ENCODE measurements at places on chromosomes 7 and 10.

GRCh38 chr10:80571352-80571751 lies 33.6 kb downstream of the SH2D4B start:
- DNase-seq: no peak

DNA sequence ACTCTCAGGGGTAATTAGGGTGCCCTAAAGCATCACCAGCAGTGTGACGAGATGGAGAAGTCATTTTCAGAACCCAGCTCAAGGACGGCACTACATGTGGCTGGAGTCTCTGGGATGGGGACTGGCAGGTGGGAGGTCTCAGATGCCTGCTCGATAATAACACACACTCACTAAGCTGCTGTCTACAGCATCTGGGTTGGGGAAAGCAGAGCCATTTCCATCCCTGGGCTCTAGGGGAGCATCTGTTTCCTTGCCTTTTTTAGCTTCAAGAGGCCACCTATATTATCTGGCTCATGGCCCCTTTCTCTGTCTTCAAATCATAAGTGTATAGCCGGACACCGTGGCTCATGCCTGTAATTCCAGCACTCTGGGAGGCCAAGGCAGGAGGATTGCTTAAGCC lies 79.6 kb downstream of the SH3PXD2A start:
- DNase-seq: no peak

- no peak for DNase-seq
These were observed 88.0 kb downstream of the PLXDC2 start for GRCh38 chr10:19904202-19904661.

DNA sequence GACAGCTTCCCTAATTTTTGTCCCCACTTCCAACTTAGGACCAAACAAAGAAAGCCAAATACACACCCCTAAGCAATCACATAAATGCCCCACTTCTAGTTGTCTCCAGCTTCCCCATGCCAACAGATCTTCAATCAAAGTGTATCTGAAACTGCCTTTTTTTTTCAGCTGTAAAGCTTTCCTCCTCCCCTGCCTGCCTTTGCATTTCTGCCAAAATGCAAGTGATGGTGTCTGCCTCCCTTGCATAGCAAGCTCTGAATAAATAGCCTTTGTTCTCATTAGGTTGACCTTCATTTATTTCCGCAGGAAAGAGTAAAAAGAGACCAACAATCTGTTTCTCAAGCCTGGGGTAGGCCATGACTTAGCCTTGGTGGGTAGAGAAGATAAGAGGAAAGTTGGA lies 459.4 kb downstream of the GPAM start:
- DNase-seq: no peak

GRCh38 chr10:97851341-97852001 lies 1.8 kb downstream of the GOLGA7B start:
- no peak for DNase-seq

- no peak for DNase-seq
These were observed 58.0 kb downstream of the CALML3 start for GRCh38 chr10:5582736-5583135.

GRCh38 chr10:3802526-3803265 lies 17.7 kb upstream of the KLF6 start:
- DNase-seq: no peak

- DNase-seq: peak; percentile 82
These were observed 17.9 kb upstream of the FIGNL1 start for GRCh38 chr7:50467817-50468610.

DNA sequence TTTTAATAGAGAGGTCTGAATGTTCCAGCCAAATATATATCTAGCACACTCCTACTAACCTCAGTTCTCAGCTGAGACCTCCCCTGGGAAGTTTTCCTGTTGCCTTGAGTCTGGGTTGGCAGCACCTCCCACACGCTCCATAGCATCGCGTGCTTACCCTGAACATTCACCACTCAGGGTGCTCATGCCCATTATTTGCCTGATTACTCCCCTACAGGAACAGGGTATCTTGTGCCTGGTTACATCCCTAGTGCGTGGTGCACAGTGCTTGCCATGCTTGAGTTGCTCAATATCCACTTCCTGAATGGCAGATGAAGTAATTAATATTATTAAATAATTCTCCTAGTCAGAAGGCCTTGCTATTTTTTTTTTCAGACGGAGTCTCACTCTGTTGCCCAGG lies 269.9 kb upstream of the IMMP2L start:
- no peak for DNase-seq

GRCh38 chr7:16791071-16791470 lies 13.7 kb downstream of the AGR2 start:
- no peak for DNase-seq

DNA sequence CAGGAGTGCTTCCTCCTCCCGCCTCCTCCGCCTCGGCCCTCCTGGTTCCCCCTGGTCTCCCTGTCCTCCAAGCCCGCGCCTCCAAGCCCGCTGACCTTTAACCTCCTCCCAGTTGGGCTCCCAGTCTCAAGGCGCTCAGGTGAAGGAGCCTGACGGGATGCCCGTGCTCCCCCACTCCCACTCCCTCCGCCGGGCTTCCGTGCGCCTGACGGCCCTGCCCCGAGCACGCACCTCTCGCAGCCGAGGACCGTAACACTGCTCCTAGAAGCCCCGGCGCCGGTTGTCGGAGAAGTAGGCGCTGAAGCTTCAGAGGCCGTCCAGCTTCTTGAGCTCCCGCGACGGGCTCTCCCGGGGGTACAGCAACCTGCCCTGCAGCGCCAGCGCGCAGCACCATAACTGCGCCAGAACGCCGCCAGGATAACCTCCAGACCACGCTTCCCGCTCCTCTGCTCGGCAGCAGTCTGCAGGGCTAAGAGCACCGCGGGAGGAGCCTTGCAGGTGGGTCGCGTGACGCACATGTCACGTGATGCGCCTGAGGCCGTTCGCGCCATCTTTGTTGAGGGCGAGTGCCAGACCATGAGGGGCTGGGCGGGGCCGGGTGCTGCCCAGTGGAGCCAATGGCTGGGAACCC lies 71.0 kb upstream of the ZNF479 start:
- no peak for DNase-seq

DNA sequence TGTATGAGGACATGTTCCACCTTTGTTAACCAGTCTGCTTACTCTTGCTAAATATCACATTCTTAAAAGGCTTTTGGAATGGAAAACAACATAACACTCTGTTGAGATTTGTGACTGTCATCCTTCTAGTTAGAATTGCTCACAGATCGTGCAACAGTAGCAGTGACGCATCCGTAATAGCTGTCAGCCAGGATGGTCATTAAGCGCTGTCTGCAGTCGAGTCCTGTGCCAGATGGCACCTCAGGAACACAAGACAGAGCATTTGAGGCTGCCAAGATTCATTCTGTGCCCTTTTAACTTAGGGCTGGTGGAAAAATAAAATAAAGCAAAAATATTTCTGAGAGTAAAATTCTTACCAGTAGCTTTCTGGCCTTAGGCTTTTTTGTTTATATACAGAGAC lies 348.6 kb downstream of the ANKRD7 start:
- DNase-seq: no peak

GRCh38 chr10:17506856-17507471 lies 52.6 kb upstream of the ST8SIA6 start:
- no peak for DNase-seq

DNA sequence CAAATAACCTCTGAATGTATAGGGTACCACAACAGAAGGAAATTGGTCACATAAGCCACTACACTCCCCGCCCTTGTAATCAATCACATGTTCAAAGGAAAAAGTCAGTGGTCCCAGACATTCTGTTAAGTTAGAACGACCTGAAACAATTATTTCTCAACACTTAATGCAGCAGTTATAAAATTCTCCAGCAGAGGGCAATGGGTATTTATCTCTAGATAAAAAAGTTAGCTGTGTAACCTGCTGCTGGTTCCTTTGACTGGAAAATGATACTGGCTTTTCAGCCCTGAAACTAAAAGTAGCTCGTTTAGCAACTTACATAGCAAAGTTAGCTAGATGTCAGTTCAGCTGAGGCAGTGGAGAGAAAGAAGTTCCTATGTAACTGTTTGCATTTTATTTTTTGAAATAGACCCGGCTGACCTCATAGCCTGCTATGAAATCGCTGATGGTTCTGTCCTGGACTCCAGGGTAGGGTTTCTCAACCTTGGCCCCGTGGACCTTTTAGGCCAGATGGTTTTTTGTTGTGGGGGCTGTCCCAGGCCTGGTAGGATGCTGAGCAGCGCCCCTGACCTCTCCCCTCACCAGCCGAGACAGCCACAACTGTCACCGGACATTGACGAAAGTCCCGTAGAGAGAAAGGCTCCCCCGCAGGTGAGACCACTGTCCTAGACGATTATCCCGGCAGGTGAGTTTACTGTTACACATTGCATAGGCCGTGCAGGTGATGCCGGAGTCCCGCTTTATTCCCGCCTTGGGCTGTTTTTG lies 40.2 kb upstream of the PROSER2 start:
- DNase-seq: no peak

GRCh38 chr7:8378349-8379019 lies 54.9 kb upstream of the NXPH1 start:
- DNase-seq: no peak

DNA sequence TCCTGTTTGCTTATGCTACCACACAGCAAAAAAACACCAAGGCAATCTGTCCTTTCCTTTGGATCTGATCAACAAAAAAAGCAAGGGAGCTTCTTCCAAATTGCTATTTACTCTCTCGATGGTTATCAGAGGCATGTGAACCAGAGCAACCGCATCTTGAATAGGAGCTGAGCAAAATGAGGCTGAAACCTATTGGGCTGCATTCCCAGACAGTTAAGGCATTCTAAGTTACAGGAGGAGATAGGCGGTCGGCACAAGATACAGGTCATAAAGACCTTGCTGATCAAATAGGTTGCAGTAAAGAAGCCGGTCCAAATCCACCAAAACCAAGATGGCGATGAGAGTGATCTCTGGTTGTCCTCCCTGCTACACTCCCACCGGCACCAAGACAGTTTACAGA lies 76.8 kb upstream of the FRMD4A start:
- no peak for DNase-seq

GRCh38 chr10:75058161-75058560 lies 53.3 kb upstream of the SAMD8 start:
- no peak for DNase-seq

DNA sequence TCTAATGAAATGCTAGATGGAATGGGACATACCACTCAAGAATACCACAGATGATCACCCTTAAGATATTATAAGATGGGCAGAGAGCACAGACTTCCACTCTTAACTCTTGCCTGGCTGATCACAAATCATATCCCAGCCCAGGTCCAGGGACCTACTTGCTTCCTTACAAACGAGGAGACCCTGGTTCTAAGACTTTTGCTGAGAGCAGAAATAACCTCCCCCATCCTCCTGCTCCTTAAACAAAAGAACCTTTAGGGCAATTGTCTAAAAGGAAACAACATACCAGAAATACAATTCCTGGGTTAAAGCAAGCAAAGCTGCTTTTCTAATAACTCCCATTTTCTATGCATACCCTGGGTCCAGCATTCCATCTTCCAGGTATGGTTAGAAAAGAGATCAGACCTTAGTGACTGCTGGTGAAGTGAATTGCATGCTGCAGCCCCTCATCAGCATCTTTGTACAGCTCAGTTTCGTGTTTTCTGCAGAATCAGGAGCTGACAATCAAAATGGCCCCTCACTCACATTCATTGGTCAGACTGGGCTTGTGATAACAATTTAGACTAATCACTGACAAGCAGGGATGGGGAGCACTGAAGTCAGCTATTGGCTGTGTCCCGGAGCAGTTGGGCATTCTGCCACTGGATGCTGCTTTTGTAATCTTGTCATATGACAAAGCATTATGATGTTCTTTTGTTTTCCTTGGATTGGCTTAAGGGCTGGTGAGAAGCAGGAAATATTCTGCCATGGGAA lies 14.6 kb downstream of the IFIT3 start:
- DNase-seq: no peak

- DNase-seq: no peak
These were observed 107.5 kb downstream of the ADAM22 start for GRCh38 chr7:88041583-88041982.

DNA sequence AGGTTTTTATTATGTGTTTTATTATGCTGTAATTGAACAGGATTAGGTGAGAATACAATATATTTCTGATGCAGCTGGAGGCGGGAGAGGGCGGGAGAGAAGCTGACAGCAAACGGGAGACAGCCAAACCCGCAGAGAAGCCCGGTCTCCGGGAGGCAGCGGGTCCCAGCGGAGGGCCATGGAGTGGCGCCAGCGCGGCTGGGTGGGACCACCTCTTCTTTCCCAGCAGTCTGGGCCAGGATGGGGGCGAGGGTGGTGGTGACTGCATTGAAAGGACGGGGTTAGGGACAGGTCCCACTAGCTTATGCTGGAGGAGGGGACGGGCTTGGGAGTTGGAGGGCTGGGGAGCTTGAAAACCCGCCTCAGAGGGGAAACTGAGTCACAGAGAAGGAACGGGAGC lies 14.5 kb upstream of the KAZALD1 start:
- DNase-seq: no peak

GRCh38 chr10:14654821-14655382 lies 119.8 kb downstream of the FAM107B start:
- DNase-seq: no peak

- no peak for DNase-seq
These were observed 38.3 kb downstream of the C1QL3 start for GRCh38 chr10:16483241-16483917.

- no peak for DNase-seq
These were observed 1.6 kb downstream of the SEPHS1 start for GRCh38 chr10:13346283-13347042.

DNA sequence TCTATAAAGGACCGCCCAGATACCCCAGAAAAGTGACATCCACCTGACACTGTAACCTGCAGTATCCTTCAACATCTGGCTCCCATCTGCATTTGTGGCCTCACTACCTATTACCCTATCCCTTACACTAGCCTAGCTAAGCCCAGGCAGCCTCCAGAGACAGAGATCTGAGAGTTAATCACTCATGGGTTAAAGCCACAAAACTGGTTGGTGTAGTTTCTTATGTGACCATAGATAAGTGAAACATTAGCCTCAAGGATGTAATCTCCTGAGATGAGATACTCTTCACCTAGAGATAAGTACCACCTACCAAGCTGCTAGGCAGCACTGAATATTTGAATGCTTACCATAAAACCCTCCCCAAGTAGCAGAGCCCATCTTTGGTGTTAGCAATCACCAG lies 35.4 kb downstream of the CTTNBP2 start:
- no peak for DNase-seq

DNA sequence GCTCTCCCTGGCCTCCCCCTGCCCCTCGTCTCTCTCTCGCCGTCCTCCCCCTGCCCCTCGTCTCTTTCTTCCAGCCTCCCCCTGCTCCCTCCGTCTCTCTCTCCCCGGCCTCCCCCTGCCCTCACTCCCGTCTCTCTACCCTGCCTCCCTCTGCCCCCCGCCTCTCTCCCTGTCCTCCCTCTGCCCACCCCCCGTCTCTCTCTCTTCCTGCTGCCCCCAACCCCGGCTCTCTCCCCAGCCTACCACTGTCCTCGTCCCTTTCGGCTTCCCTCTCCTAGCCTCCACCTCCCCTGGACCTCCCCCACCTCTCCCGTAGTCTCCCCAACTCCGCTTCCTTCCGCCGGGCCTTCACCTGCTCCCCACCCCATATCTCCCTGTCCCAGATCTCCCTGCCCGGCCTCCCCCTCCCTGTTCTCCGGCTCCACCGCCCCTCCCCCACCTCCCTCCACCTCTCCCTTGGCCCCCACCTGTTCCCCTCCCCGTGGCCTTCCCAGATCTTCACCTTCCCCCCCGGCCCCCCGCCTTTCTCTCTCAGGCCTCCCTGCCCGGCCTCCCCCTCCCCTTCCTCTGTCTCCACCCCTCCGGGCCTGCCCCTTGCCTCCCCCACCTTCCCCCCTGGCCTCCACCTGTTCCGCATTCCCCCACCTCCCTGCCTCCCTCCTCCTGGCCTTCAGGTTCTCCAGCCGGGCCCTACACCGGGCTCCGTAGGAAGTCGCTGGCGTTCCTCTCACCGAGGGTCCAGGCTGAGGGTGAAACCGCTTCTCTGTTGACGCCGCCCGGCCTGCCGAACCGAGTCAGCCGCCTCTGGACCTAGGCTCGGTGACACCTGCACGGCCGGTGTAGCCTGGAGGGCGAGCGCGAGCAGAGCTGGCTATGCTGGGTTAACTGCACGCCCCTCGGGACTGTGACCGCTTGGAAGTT lies 1.2 kb downstream of the GET4 start:
- no peak for DNase-seq

All from mesothelial cell of epicardium (in vitro differentiated cells).